T-helper 22 cell (primary cell): ENCODE measurements at places on chromosomes 1 and 21.

- no peak for DNase-seq
Observed at GRCh38 chr1:237396426-237396825, 354.4 kb downstream of the RYR2 start.

- DNase-seq, result no peak
Observed at GRCh38 chr1:12622506-12622905, 4.5 kb upstream of the DHRS3 start.

GRCh38 chr1:96538111-96538641 is 183.4 kb upstream of the PTBP2 start:
- DNase-seq, result no peak

DNA sequence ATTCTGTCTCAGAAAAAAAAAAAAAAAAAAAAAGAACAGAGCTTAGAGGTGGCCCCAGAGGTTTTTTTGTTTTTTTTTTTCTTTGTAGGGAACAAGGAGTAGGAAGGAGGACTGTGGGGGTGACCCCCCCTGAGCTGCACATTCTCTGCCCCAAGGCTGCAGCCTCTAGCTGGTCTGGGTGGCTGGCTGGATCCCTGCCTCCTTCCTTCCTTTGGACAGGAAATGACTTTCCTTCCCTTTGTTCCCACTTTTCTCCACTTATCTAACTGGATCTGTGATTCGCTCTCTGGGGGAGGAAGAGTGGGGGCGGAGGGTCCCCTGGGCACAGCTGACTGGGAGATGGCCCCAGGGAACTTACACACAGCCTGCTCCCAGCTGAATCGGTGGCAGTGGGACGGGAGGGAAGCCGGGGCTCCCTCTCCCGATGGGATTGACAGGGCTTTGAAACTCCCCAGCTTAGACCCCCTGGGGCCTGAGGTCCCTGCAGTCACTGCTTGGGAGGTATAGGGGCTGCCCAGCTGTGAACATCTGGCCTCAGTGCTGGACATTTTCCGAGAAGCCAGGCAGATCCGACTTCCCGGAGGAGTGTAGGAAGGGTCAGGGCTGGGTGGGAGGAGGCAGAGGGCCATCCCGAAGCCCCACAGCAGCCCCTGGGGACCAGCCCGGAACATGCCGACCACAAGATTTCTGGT is 2.1 kb downstream of the FBLIM1 start:
- no peak for DNase-seq

DNA sequence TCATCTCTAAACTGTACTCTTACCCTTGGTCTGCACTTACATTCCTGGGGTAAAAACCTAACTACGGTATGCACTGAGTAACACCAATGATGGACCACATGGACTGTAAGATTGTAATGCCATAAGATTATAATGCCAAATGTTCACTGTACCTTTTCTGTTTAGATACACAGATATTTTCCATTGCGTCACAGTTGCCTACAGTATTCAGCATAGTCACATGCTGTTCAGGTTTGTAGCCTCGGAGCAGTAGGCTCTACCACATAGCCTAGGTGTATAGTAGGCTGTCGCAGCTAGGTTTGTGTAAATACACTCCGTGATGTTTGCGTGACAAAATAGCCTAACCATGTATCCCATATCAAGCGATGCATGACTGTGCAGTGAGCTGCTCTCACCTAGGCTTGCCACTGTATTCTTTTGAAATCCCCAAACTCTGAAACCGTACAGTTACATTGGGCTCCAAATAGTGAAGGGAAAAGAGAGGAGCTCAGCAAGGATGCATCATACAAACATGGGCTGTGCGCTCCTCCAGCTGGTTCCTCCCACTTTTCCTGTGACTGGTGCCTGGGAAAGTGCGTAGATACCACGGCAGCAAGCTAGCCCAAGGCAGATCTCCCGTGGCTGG is 35.2 kb downstream of the CFAP57 start:
- no peak for DNase-seq

GRCh38 chr1:242211254-242212022 is 212.5 kb upstream of the MAP1LC3C start:
- no peak for DNase-seq

GRCh38 chr1:187471555-187471954 is 642.8 kb downstream of the PLA2G4A start:
- no peak for DNase-seq

DNA sequence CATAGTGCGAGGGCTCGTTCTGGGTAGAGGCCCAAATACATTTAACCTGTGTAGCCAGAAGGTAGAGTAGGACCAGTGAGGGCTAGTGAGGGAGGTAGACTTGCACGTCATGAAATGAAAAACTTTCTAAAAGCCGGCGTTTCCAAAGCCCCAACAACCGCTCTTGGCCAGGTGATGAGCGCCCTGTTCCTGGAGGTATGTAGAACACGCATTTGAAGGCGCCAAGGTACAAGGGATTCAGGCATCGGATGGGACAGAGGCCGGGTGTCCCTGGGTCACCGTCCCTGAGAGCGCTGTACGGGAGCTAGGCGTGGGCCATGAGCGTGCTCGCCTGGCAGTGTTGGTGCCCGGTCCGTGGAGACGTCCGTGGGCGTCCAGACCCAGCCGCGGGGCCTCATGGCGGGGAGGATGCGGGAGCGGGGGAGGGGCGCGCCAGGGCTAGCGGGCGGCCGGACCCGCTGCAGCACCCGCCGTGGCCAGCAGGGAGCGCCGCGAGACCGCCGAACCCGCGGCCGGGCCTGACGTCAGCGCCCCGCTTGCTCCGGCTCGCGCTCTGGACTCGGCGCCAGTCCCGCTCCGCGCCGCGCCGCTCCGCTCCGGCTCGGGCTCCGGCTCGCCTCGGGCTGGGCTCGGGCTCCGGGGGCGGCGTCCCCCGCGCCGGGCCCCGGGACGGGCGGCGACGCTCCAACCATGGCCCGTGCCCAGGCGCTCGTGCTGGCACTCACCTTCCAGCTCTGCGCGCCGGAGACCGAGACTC is at the start of gene PTPRU:
PTPRU (plus strand) TSS at position 568 of the 757 bp plus-strand sequence; CDS start at position 691, 123 bp downstream.
- peak; percentile 40 for DNase-seq

GRCh38 chr1:224623310-224623714 is 7.2 kb downstream of the CNIH3 start:
- no peak for DNase-seq

- DNase-seq, result no peak
Observed at GRCh38 chr1:176735201-176735600, 272.2 kb downstream of the PAPPA2 start.

- DNase-seq, result no peak
Observed at GRCh38 chr1:181141431-181141910, 53.0 kb downstream of the IER5 start.

GRCh38 chr1:8992936-8993687 is 33.1 kb downstream of the SLC2A7 start:
- no peak for DNase-seq

DNA sequence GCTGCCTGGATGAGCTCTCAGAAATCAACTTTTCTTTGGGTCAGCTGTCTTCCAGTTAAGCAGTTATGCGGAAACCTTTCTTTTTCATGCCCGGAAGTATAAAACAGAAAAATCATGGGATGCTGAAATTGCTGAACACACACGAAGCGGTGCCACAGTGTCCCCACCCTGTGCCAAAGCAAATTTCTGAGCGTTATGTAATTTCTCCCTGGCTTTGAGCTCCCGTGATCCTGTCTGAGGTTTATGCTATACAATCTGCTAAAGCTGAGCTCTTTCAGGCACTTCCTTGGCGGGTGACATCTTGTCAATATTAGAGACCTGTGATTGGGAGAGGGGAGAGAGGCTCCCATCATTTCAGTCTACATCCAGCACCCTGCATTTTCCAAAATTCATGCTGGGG is 201.7 kb downstream of the ROR1 start:
- no peak for DNase-seq

DNA sequence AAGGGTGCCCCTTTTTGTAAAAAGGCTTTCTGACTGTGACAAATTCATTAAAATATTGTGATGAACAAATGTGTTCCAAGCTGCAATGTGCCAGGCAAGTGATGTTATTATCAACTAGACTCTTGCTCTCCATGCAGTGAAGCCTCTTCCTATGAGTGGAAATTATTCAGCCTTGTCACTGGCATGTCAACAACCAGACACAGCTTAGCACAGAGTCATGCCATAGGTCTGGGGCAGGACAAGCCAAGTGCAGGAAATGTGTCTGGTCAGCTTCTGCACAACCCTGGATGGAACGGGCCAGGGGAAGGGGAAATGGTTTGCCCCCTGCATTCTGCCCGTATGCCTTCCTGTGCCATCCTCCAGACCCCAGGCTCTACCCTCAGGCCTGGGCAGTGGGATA is 27.4 kb upstream of the GJA5 start:
- no peak for DNase-seq

DNA sequence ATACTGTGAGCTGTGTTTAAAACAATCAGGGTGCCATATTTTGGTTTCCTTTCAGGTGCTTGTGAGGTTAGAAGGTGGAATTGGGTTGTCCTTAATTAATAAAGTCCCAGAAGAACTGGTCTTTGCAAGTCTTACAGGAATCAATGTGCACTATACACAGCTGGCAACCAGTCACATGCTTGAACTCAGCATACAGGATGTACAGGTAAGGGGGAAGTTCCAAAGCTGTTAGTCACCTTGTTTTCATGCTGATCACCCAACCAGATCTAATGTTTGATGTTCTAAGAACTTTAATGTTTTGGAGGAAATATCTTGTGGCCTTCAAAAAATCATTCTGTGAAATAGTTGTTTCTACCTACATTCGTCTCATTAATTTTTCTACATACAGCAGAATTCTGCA is 156.3 kb downstream of the VPS13D start:
- DNase-seq, result peak; percentile 23

GRCh38 chr1:237279629-237280028 is 237.6 kb downstream of the RYR2 start:
- DNase-seq, result no peak

DNA sequence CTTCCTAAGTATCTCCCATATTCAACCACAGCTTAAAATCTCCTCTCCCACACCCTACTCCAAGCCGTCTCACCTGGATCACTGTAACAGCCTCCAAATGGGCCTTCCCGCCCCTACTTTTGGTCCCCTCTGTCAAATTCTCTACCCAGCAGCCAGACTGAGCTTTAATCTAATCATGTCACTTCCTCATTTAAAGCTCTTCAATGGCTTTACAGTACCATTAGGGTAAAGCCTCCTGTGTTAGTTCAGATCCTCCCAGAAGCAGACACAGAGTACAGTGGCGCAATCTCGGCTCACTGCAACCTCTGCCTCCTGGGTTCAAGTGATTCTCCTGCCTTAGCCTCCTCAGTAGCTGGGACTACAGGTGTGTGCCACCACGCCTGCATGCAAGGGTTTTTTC is 46.8 kb upstream of the PSEN2 start:
- DNase-seq, result no peak

GRCh38 chr1:110205156-110205555 is 5.0 kb upstream of the KCNC4 start:
- no peak for DNase-seq

GRCh38 chr1:188670837-188671236 is 1806.8 kb downstream of the BRINP3 start:
- no peak for DNase-seq

GRCh38 chr1:51719146-51719545 is 102.3 kb downstream of the OSBPL9 start:
- DNase-seq, result no peak

DNA sequence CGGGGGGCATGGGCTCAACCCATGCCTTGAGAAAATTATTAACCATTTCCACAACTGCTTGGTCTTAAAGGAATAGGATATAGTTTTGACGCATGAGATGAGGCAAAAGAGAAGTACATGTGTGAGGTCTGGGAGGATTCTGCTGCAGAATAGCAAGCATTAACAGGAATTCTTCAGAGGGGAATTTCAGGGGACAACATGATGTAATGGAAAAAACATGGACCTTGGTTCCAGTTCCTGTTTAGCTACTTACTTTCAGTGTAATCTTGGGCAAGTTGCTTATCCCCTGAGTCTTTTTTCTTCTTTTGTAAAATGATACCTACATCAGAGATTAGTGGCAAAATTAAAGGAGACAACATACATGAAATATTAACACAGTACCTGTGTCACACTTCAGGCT is 85.6 kb downstream of the PRRX1 start:
- no peak for DNase-seq

GRCh38 chr1:23081376-23081775 is 62.1 kb downstream of the KDM1A start:
- no peak for DNase-seq

- no peak for DNase-seq
Observed at GRCh38 chr21:29302359-29302875, 3.7 kb downstream of the BACH1 start.

DNA sequence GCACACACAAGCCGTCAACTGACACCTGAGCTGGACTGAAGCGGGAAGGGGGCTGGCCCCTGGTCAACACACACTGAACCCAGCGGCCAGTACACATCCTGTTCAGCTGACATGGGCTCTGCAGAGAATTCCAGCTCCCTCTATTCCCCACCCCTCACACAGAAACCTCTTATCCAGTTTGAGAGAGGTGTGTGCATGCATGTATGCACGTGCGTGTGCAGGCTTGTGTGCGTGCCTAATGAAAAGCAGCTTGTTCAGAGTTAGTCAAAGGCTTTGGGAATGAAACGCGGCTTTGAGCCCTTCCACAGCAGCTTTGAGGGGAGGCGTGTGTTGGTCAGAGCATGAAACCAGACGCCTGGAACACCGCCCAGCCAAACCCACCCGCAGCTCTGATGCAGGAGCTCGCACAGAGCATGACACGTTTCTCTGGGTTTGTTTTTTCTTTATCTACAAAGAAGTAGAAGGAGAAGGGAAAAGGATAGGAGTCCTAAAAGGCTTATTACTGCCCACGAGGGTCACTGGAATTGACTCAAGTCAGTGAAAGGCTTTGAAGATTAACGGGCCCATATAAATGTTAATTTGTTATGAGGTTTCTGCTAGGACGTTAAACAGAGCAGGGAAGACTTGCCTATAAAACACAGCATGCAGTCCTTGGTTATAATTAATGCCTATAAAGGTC is 184.2 kb downstream of the ETS2 start:
- DNase-seq, result no peak

DNA sequence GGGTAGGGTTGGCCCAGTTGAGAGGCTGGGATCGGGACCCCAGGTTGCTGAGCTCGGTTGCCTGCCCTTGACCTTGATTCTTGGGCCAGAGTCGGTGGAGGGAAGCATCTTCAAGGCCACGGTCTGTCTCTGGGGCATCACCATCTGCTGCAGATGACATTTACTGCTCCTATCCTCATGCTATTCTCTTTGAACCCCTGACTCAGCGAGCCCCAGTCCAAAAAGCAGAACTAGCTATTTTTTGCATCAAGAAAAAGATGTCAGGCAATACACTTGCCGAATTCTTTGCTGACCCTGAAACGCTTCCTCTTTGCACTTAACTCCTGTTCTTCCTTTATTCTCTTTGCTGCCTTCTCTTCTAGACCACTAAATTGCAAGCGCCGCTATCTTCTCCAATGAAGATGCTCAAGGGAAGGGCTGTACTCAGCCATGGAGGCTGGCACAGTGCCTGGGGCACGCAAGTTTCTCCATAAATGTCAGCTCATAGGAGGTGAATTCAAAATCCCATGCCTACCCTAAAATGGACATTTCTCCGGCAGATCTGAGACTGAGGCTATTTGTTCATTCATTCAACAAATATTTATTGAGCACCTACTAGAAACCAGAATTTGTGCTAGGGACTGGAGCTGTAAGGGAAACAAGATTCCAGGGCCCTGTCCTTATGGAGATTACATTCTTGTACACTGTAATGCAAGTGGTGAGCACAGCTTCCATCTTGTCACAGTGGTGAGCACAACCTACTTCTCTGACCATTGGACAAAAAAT is 20.5 kb upstream of the CAPZB start:
- DNase-seq, result no peak
